GM23338 (cell line): ENCODE measurements at places on chromosomes 1 and 21.

- DNase-seq = peak; percentile 41
Measured at GRCh38 chr1:47438165-47439016, 547 bp downstream of the FOXD2 start.

- DNase-seq = no peak
Measured at GRCh38 chr1:150420560-150421265, 56.8 kb downstream of the RPRD2 start.

DNA sequence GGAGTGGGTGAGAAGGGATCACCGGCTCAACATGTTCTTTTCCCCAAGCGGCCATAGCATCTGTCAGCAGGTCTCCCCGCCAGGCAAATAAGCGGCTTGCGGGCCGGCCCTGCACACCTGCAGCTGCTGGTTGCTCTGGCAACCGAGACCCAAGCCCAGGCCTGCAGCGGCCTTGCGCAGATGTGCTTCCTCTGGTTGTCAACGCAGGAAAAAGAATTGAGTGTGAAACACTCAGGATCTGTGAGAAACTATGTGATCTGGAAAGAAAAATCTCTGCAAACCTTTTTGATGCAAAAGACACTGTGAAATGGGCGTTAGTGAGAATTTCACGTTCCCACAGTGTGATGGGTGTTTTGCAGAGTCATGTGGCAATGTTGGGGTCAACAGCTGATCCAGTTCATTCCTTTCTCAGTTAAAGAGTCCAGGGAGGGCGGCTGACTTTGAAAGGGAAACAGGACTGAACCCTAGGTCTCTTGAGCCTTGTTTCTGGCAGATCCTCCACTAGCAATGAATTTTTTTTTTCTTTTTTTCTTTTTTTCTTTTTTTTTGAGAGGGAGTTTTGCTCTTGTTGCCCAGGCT lies 28.4 kb downstream of the TOMM20 start:
- DNase-seq = peak; percentile 80

DNA sequence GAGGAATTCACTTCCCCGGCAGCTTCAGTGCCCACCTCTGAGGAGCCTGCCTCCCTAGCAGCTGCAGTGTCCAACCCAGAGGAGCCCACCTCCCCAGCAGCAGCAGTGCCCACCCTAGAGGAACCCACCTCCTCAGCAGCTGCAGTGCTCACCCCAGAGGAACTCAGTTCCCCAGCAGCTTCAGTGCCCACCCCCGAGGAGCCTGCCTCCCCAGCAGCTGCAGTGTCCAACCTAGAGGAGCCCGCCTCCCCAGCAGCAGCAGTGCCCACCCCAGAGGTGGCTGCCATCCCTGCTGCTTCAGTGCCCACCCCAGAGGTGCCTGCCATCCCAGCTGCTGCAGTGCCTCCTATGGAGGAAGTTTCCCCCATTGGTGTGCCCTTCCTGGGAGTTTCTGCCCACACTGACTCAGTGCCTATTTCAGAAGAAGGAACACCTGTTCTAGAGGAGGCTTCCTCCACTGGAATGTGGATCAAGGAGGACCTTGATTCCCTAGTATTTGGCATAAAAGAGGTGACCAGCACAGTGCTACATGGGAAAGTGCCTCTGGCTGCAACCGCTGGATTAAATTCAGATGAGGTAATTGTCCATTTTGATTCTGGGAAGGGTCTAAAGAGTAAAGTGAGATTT lies 77.4 kb upstream of the BMP8A start:
- no peak for DNase-seq

- no peak for DNase-seq
Measured at GRCh38 chr1:222546548-222547259, 1.2 kb downstream of the HHIPL2 start.

DNA sequence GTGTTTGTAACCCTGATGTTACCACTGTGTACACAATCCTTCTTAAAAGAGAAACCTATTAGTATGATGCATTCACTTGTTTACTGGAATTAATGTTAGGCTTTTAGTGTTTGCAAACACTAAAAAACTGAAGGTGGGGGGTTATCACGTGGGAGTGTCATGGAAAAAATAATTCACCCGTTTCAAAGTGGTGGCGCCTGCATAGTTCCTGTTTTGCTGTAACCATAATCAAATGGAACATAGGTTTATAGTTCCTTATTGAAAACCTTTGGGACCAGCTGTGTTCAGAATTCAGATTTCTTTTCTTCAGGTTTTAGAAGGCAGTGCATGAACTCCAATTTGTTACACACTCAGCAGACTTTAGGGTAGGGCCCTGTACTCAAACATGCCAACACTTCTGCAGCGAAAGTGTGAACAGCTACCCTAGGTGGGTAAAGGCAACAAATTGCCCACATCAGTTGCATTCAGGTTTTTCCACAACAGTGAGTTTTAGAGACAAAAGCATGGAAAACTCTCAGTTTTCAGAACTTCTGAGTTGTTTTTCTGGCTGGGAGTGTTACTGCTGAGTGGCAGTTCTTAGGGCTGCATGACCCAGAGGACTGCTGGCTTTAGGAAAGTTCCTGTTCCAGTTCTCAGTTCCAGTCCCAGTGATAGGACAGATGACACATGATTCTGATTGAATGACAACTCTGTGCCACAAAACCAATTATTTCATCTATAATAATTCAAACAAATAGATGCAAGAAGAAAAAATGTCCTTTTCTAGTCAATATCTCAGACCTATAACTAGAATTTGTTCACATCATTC lies 29.1 kb upstream of the IVNS1ABP start:
- no peak for DNase-seq

- no peak for DNase-seq
Measured at GRCh38 chr1:151193856-151194255, 3.9 kb upstream of the VPS72 start.

GRCh38 chr1:151011154-151011850 lies 3.1 kb downstream of the PRUNE1 start:
- no peak for DNase-seq

GRCh38 chr1:235461954-235462353 lies 42.3 kb downstream of the B3GALNT2 start:
- DNase-seq = no peak

DNA sequence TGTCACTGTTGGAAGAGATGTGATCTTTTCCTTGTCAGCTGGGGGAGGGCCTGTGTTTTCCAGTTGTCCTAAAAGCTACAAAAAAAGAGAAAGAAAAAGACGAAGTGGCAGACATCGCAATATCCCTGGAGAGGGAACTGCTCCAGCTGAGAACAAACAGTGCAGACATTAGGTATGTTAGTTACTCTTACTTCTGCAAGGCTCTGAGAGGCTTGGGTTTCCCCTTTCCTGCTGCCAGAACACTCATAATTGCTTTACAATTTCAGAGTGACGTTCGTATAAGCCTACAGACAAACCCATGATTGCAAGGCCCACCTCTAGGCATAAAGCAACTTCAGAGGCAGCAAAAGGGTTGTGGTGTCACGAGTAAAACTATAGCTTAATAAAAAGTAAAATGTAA lies 31.1 kb downstream of the CD160 start:
- DNase-seq = no peak

- DNase-seq = no peak
Measured at GRCh38 chr1:36390411-36390810, 4.7 kb upstream of the STK40 start.

DNA sequence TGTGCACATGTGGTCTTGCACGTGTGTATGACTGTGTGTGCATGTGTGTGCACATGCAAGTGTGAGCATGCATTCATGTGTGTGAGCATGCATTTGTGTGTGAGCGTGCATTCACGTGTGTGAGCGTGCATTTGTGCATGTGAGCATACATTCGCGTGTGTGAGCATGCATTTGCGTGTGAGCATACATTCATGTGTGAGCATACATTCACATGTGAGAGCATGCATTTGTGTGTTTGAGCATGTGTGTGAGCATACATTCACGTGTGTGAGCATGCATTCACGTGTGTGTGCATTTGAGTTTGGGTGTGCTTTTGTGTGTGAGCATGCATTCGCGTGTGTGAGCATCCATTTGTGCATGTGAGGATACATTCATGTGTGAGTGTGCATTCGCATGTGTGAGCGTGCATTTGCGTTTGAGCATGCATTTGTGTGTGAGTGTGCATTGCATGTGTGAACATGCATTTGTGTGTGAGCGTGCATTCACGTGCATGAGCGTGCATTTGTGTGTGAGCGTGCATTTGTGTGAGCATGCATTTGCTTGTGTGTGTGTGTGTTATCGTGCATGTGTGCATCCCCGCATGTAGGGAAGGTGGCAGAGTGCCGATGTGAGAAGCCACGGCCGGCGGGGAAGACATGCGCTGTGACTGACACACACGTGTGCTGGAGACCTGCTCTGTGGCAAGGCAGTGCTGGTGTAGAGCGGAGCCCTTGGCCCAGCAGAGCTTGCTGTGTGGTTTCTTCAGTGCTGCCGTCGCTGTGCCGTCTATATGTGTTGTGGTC lies 18.2 kb downstream of the ITGB2 start:
- no peak for DNase-seq

DNA sequence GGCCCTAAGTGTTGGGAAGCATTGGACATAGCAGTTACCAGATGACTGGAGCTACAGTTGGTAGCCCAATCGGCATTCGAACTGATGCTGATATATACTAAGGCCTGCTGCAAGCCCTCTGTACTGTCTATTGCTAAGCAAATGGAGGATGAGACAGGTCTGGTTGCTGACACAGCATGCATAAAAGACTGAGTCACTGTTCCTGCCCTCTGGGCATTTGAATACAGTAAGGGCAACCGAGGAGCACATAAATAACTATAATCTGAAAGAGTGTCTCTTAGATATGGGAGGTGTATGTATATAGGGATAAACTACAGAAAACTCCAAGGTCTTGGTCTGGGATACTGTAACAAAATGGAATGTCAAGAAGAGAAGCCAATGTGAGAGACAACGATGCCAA lies 16.8 kb upstream of the MARK1 start:
- DNase-seq = no peak

DNA sequence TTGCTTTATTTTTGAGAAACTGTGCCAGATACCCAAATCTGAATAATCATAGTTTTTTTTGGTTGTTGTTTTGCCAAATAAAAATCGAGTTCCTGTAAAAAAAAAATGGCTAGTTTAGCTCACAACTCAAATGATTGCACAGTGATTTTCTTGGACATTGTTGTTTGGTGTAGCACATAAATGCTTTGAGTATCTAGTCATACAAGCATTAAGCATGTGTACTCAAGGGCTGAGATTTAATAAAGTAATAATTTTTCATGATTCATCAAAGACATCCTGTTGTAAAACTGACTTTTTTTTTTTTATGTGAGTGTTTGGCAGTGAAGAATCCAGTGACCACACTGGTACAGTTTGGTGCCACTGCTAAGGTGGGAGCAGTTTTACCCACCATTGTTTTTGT lies 18.8 kb downstream of the ITSN1 start:
- DNase-seq = no peak

DNA sequence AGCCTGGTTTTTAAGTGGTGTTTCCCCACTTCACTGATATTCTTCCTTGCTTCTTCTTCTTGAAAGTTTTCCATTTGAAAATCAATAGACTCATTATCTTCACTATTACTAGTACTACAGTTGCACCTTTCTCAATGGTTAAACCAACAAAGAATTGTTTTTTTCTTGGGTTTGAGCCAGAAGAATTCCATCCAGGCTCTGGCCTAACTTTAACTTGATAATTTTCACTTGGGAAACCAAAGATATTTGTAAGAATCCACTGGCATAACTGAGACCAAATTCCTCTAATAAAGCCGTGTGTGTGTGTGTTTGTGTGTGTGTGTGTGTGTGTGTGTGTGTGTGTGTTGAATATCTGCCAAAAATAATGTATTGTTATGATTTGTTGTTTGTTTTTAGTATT lies 103.2 kb downstream of the SGIP1 start:
- no peak for DNase-seq
